Fibroblast of skin of left biceps (primary cell): ENCODE measurements at places on chromosomes 12 and 14.

DNA sequence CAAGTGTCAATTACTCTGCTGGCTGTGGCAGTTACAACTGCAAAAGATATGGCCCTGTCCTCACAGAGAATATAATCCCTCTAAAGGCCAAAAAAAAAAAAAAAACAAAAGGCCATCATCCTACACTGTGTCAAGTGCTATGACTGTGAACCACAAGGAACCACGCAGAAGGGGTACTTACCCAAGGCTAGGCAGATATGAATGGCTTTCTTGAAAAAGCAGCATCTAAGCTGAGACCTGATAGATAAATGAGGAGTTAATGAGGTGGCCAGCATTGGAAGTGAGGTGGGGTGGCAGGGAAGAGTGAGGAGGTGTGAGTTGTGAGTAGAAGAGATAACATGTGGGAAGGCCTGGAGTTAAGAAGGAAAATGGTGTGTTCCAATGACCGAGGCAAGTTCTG is 16.4 kb upstream of the IL22 start:
- no peak for DNase-seq

GRCh38 chr14:94081386-94081820 is 293 bp downstream of the IFI27L1 start:
- DNase-seq = no peak

- no peak for DNase-seq
Measured at GRCh38 chr14:77649326-77649725, 32.9 kb upstream of the SPTLC2 start.

DNA sequence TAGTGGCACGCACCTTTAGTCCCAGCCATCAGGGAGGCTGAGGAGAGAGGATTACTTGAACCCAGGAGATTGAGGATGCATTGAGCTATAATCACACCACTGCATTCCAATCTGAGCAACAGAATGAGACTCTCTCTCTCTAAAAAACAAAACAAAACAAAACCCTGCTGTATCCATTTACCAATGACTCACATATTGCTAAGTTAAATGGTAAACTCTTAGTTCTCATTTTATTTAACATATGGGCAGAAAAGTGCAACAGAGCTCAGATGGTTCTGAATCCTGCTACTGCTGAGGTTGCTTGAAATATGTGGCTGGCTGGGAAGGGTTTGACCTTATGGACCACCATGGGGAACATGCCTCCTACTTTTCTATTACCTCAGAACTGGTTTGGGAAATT is 33.7 kb upstream of the CCNT1 start:
- DNase-seq = no peak

DNA sequence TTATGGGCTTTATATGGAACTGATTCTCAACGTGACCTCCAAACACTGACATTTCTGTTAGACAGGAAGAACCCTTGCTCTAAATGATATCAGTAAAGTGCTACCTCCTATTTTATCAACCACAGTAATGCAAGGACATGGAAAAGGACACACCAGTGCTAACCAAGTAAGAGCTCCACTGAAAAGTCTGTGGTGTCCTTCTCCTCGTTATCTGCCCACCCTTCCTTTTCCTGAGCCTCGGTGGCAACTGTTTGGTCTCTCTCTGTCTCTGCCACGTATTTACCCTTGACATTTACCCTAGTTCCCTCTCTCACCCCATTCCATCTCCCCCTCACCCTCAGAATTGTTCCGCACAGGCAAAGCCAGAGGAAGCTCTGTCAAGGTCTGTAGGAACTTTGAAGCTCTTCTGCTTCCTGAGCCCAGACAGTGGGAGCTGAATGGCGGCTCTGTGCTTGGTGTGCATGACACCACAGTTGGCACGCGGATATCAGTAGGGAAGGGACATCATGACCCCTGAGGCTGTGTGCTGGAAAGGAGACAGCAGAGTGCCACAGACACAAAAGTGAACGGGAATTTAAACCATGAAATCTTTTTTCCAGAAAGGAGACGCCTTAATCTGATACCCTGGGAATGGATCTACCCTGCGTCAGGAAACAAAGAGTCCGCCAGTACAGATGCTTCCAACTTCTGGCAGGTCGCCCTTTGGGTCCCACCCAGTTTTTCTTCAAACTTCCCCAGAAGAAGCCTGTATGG is 50.8 kb downstream of the NTN4 start:
- no peak for DNase-seq
